Smooth muscle cell of the umbilical artery (primary cell): ENCODE measurements at places on chromosomes 7 and 10. TPM values are rescaled to one million over a fixed set of nuclear protein-coding genes. Genes with fewer than 3 reads are reported as not detected.

Gene RAB11FIP2
- 19.0 and 24.6 TPM in 2 replicates for total RNA-seq

Gene PLEKHS1
- total RNA-seq = not detected in 2 replicates

Gene IFIT2
- 1.9 and 2.4 TPM in 2 replicates for total RNA-seq

Gene SH2B2
- 3.3 and 4.7 TPM in 2 replicates for total RNA-seq

Gene SYT15
- 0.05 and 0.59 TPM in 2 replicates for total RNA-seq

Gene MACC1
- total RNA-seq = under 0.01 and 0.05 TPM in 2 replicates
